Aortic smooth muscle cell (primary cell): ENCODE measurements at places on chromosomes 6 and 20. TPM values are rescaled to one million over a fixed set of nuclear protein-coding genes. Genes with fewer than 3 reads are reported as not detected.

The CLPSL2 gene
- total RNA-seq = not detected in 2 replicates

The PGC gene
- not detected in 2 replicates for total RNA-seq

The PAX1 gene
- total RNA-seq = not detected in 2 replicates

The RIPPLY2 gene
- not detected in 2 replicates for total RNA-seq

The SRPK1 gene
- total RNA-seq = 43.8 and 46.1 TPM in 2 replicates

The PTK6 gene
- total RNA-seq = 0.12 and 0.13 TPM in 2 replicates

The RPL7L1 gene
- 78.2 and 79.4 TPM in 2 replicates for total RNA-seq

The GFRA4 gene
- not detected in 2 replicates for total RNA-seq

The OCSTAMP gene
- total RNA-seq = not detected in 2 replicates

The LAMA2 gene
- total RNA-seq = 109 and 138 TPM in 2 replicates

The SLC25A27 gene
- 4.4 and 6.4 TPM in 2 replicates for total RNA-seq

The SYNDIG1 gene
- 3.2 and 5.1 TPM in 2 replicates for total RNA-seq

The GZF1 gene
- total RNA-seq = 23.8 and 32.9 TPM in 2 replicates

The LRFN2 gene
- not detected in 2 replicates for total RNA-seq

The BNIP5 gene
- total RNA-seq = not detected in 2 replicates

The ALDH8A1 gene
- total RNA-seq = 0.50 and 0.92 TPM in 2 replicates

The HUS1B gene
- 0.66 and 0.99 TPM in 2 replicates for total RNA-seq

The SOX12 gene
- total RNA-seq = 1.6 and 2.7 TPM in 2 replicates
